SK-N-DZ (cell line): ENCODE measurements at places on chromosomes 3 and 15.

- no peak for DNase-seq
Measured at GRCh38 chr15:63822580-63822979, 11.2 kb downstream of the HERC1 start.

DNA sequence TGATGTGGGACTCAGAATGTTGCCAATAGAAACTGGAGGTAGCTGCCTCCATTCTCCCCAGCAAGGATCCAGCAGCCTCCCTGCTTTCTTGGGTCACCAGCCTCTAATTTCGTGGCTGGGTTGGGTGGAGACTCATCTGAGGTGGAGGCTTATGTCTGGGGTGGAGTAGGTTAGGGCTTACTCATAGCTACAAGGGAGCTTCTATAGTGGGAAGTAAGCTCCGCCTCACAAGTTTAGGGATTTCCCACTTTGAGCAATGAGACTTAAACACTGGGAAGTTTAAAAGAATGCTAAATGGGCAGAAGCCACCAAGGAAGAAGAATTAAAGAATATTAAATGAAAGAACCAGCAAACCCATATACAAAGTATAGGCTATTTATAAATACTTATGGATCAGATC is 63.8 kb downstream of the GJD2 start:
- DNase-seq: no peak

GRCh38 chr15:40204100-40204499 is 34.8 kb upstream of the PAK6 start:
- DNase-seq: no peak

DNA sequence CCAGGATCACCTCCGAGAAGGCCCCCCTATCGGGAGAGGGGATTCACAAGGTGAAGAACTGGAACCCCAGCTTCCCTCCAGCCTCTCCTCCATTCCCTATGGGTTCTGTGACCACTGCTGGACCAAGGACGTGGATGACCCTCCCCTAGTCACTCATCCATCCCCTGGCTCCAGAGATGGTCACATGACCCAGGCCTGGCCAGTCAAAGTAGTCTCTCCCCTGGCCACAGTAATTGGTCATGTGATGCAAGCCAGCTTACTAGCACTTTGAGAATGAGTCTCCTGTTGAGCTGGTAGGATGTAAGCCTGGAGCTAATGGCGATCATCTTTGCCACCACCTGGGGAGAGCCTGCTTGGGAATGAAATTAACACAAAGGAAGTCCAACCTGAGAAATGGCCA is 3.9 kb downstream of the CAMK1 start:
- DNase-seq: peak; percentile 49

DNA sequence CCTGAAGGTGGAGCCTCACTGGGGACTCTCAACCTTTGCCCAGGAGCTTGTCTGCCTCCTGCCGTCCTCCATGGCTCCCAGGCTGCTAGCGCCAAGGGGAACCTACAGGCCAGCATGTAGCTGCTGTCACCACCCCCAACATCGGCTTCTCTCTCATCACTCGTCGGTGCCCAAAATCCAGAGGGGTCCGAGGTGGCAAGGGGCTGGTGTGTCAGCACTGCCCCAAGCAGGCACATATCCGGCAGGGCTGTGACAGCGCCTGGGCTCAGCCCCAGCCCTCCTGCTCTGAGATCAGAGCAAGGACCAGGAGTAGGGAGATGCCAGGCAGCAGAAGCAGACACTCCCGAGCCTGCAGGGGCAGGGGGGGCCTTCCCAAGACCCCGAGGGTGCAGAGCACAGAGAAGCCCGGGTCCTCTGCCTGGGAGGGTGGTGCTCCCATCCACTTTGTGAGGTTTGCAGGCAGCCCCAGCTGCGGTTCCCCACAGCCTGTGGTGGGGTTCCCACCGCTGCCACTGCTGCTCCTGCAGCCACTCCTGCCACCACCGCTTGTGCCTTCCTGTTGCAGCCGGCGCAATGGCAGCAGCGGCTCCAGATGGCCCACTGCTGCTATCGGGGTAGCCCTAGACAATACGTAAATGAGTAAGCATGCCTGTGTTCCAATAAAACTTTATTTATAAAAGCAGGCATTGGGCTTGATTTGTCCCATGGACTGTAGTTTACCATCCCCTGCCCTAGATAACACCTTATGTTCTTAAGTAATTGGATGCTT is 451.0 kb downstream of the EPHA6 start:
- no peak for DNase-seq

DNA sequence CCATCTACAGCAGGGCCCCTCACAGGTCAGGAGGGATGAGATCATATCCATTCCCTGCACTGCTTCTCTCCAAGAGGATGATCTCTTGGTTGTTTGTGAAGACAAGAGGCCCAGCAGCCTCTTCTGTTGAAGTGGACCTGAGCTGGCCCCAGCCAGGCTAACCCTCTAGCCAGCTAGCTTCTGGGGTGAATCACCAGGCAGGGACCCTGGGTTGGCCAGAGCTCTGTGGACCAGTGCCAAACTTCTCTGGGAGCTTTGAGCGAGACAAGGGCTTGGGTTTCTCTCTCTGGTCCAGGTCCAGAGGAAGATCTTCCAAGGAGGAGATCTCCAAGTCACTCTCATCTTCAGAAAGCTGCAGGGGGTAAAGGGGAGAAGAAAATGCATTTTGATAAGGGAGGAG is 52.7 kb downstream of the CLDN18 start:
- DNase-seq: no peak

DNA sequence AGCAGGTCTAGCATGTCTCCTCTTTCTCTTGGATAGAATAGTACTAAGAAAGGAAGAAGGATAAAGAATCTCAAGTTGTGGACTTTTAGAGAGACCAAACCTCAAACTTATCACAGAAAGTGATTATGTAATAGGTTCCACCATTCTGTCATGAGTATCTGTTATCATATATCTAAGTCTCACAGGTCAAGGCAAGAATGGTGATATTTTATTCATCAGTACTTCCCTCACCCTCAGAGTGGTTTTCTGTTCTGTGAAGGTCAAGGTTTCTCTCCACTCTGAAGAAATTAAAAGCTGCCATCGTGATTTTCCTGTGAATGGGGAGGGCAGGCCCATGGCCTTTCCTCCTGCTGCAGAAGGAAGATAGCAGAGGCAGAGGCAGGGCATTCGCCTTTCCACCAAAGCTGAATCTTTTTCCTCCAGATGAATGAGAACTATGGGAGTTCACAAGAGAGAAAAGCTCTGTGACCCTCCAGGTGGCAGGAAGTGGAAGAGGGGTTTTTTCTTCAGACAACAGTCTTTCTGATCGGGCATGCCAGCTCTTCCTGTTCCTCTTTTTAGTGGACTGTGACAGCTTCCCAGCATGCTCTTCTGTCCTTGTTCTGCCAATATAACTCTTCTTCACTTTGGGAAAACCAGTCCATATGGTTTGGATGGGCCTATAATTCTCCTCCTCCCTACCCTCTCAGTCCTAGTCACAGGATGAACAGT is 37.1 kb upstream of the CCK start:
- DNase-seq: no peak

- DNase-seq: no peak
Measured at GRCh38 chr3:72768936-72769335, 79.3 kb downstream of the SHQ1 start.

DNA sequence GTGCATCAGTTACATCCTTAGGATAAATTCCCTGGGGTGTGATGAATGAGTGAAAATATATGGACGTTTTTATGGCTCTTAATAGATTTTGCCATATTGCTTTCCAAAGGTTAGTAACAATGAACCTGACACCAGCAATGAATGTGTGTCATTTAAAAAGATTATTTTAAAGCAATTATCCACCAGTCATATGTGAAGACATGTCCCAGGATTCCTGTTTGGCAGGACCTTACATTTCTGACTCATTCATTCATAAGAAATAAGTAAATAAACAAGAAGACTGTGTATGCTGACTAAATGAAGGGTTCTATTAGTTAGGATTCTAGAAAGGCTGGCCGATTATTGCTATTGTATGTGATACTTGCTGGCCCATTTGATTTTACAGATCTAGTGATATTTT is 201.5 kb downstream of the SOX2 start:
- DNase-seq: no peak

DNA sequence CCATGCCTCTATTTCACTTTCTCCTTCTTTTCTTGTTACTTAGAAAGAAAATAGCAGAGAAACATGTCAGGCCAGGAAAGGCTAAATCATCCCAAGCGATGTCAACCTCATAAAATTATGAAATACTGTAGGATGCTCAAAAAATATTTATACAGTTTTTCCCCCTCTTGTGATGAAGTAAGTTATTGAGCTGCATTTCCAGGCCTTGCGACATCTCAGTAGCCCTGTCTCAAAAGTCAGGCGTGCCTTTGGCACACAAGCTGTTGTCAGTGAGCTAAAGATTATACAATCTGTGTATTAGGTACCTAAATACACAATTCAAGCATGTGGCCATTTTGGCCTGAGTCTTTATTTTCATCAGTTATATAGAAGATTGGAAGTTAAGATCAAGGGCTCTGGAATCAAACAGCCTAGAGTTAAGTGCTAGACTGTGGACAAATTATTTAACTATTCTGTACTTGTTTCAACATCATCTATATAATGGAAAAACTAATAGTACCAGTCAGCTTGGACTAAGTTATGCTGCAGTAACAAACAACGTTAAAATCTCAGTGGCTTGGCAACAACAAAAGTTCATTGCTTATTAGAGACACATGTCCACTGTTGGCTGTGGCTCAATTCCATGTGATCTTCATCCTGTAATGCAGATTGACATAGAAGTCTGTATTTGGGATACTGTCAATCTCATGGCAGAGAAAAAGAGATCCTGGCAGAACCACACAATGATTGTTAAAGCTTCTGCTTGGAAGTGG is 406.4 kb upstream of the PROK2 start:
- DNase-seq: no peak

- no peak for DNase-seq
Measured at GRCh38 chr3:15011174-15011573, 53.9 kb downstream of the MRPS25 start.

DNA sequence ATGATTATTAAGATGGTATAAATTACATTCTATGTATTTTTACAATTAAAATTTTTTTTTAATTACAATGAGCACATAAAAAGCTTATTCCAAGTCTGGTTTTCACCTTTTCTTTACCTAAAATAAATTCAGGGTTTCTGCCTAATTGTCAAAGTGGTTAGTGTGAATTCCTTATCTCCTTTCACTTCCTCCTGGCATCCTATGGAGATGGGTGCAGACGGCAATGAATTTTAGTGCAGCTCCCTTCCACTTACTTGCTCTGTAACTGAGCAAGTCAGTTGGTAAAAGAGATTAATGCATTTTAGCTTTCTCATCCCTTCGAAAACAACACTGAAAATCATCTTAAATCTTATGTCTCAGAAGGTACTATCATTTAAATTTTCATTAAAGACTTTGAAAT is 13.1 kb downstream of the HDGFL3 start:
- no peak for DNase-seq

GRCh38 chr3:38573111-38573510 is 76.4 kb downstream of the SCN5A start:
- no peak for DNase-seq

- DNase-seq: no peak
Measured at GRCh38 chr3:170470063-170471016, 51.7 kb downstream of the CLDN11 start.

- DNase-seq: peak; percentile 66
Measured at GRCh38 chr3:197847866-197848401, 56.9 kb downstream of the LRCH3 start.

- no peak for DNase-seq
Measured at GRCh38 chr3:189606774-189607173, 24.4 kb upstream of the TP63 start.

DNA sequence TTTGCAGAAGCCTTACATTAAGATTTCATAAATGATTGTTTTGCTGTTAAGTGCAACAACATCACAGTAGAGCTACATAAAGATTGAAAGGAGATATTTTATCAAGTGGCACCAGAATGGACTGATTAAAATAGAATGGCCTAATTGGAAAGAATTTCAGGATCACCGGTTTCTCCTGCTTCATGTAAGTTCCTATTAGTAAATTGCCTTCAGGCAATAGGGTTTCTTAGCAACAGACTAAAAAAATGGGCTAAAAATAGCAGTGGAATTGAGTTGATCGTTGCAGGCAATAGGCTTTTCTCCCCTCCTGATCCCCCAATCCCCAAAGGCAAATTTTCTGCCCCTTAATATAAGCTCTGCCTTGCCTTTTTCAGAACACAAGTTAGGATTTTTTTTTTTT is 917 bp downstream of the LNP1 start:
- no peak for DNase-seq

- DNase-seq: peak; percentile 80
Measured at GRCh38 chr3:105505170-105505569, 138.5 kb downstream of the ALCAM start.

DNA sequence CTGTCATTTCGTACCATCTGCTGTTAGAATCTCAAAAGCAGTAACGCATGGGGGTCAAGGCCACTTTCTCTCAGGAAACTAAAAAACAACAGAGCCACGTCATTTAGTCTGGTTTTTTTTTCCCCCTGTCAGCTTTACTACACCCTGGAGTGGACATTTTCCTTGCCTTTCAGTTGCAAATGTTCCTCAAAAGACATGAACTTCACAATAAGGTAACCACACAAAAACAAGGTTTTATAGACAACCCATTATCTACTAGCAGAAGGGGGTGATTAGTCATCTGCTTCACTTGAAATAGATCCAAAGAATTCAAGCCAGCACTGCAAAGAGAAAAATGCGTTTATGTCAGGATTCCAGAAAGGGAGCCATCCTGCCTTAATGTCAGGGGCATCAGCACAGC is 171.8 kb upstream of the CDIN1 start:
- DNase-seq: no peak

GRCh38 chr15:38068626-38069391 is 134.4 kb downstream of the TMCO5A start:
- DNase-seq: no peak

DNA sequence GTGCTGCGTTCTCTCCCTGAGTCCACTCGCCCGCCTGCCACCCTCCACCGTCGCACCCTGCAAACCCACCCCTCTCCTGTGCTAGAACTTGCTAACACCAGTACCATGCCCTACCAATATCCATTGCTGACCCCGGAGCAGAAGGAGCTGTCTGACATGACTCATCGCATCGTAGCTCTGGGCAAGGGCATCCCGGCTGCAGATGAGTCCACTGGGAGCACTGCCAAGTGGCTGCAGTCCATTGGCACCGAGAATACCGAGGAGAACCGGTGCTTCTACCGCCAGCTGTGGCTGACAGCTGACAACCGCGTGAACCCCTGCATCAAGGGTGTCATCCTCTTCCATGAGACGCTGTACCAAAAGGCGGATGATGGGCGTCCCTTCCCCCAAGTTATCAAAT is 4.9 kb upstream of the ALAS1 start:
- no peak for DNase-seq

GRCh38 chr15:74857671-74858368 is 14.9 kb upstream of the ULK3 start:
- DNase-seq: peak; percentile 63

GRCh38 chr15:26759986-26760385 is 12.9 kb downstream of the GABRB3 start:
- no peak for DNase-seq

GRCh38 chr3:70994644-70995043 is 588.9 kb downstream of the FOXP1 start:
- DNase-seq: no peak

GRCh38 chr15:77191230-77191834 is 120.4 kb upstream of the TSPAN3 start:
- DNase-seq: no peak

DNA sequence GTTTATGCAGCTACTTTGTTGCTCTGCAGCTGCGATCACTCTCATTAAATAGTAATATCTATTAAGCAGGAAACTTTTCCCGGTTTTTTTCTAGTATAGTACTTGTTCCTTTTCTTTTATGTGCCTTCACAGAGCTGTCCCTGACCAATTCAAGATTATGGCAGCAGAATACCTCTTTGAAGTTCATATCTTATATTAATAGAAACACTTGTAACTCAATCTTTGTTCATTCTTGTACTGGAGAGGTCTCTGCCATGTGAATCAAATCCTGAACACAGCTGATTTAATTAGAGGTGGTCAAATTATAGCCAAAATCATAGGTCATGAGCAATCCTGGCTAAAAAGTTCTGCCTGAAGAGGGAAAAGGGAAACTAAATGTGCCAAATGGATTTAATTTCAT is 399.0 kb upstream of the ARHGEF26 start:
- no peak for DNase-seq
